Pulmonary artery endothelial cell (primary cell): ENCODE measurements at places on chromosomes 6 and 20. TPM values are rescaled to one million over a fixed set of nuclear protein-coding genes. Genes with fewer than 3 reads are reported as not detected.

ZNF311 gene
- 0.56 and 0.59 TPM in 2 replicates for total RNA-seq

PDYN gene
- not detected in 2 replicates for total RNA-seq

KHDRBS2 gene
- not detected in 2 replicates for total RNA-seq

SLC22A3 gene
- 0.07 and 0.13 TPM in 2 replicates for total RNA-seq

IRF4 gene
- 0.07 TPM in 1 of 2 replicates, not detected in the other for total RNA-seq

SLC22A7 gene
- not detected in 2 replicates for total RNA-seq

SNAP25 gene
- total RNA-seq: 0.25 TPM in 1 of 2 replicates, not detected in the other

DNMT3B gene
- total RNA-seq: 4.0 and 4.9 TPM in 2 replicates

BFSP1 gene
- total RNA-seq: 2.4 and 2.9 TPM in 2 replicates

ACTL10 gene
- 1.9 and 4.2 TPM in 2 replicates for total RNA-seq

CST9 gene
- not detected in 2 replicates for total RNA-seq

HCRTR2 gene
- not detected in 2 replicates for total RNA-seq

FRK gene
- total RNA-seq: 0.07 and 0.14 TPM in 2 replicates

ERVFRD-1 gene
- total RNA-seq: 0.04 TPM in 1 of 2 replicates, not detected in the other

NKX2-2 gene
- total RNA-seq: not detected in 2 replicates

UST gene
- 1.6 and 3.4 TPM in 2 replicates for total RNA-seq

PET117 gene
- 10.2 and 11.8 TPM in 2 replicates for total RNA-seq

TPBG gene
- total RNA-seq: 9.0 and 11.4 TPM in 2 replicates

UQCC2 gene
- 16.1 and 24.6 TPM in 2 replicates for total RNA-seq

CD93 gene
- 312 and 553 TPM in 2 replicates for total RNA-seq

TGM2 gene
- 390 and 674 TPM in 2 replicates for total RNA-seq

RSPH4A gene
- total RNA-seq: 0.04 and 0.13 TPM in 2 replicates

ASF1A gene
- 23.4 and 24.0 TPM in 2 replicates for total RNA-seq

COX4I2 gene
- total RNA-seq: not detected in 2 replicates

MEP1A gene
- total RNA-seq: not detected in 2 replicates

TRIM10 gene
- total RNA-seq: not detected in 2 replicates

COL9A1 gene
- total RNA-seq: not detected in 2 replicates

ILRUN gene
- 40.3 and 62.4 TPM in 2 replicates for total RNA-seq

ENPP4 gene
- 8.7 and 11.9 TPM in 2 replicates for total RNA-seq

WFDC12 gene
- total RNA-seq: not detected in 2 replicates
